ENCODE measurements at places on chromosomes 1 and 21.

GRCh38 chr1:70893381-70893780 lies 154.2 kb downstream of the PTGER3 start:
- DNase-seq = no peak

DNA sequence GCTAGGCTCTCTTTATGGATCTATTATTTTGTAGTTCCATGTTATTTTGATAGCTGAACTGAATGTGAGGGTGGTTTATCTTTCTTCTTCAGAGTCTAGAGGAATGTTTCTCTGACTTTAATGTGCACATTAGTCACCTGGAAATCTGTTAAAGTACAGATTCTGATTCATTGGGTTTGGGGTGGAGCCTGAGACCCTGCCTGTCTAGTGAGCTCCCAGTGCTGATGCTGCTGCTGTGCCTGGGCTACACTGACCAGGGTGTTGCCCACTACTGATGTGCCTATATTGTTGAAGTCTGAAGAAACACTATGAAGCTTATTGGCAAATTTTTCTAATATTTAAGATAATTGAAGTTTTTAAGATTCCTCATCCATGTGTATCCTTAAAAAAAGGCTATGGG lies 35.9 kb downstream of the CD46 start:
- DNase-seq = no peak

GRCh38 chr1:240906477-240906876 lies 294.5 kb upstream of the GREM2 start:
- DNase-seq = no peak

- no peak for DNase-seq
Measured at GRCh38 chr1:226708967-226709396, 30.1 kb downstream of the ITPKB start.

- DNase-seq = no peak
Measured at GRCh38 chr1:97834899-97835298, 85.9 kb downstream of the DPYD start.

DNA sequence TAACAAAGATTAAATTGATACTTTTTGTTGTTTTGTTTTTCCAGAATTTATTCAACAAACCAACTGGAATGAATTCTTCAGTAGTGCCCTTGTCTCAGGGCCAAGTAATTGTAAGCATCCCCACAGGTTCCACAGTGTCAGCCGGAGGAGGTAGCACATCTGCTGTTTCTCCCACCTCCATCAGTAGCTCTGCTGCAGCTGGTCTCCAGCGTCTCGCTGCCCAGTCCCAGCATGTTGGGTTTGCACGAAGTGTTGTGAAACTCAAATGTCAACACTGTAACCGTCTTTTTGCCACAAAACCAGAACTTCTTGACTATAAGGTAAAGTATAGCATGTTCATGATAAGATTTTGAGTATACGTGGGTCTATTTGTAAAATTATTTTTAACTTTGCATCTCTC lies 118.5 kb downstream of the ZMYM4 start:
- DNase-seq = no peak

- DNase-seq = no peak
Measured at GRCh38 chr1:165840423-165840822, 13.0 kb downstream of the UCK2 start.

- no peak for DNase-seq
Measured at GRCh38 chr21:27734146-27734545, 767.3 kb upstream of the ADAMTS5 start.

DNA sequence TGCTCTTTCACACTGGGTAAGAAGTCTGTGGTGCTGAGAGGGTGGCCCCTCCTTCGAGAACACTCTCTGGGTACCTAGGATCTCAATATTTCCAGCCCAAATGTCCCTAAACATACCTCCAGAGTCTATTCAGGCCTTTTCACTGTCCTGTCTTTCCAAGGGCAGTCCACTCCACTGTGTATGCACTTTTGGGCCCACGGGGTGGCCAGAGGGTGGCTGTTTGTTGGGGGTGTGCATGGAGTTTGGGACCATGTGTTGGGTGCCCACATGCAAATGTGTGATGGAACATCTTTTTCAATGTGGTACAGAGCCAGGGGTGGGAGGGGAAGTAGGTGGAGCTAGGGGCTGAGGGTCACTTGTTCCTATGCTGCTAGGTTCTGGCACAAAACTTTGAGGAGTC lies 87.5 kb downstream of the FAM78B start:
- no peak for DNase-seq

DNA sequence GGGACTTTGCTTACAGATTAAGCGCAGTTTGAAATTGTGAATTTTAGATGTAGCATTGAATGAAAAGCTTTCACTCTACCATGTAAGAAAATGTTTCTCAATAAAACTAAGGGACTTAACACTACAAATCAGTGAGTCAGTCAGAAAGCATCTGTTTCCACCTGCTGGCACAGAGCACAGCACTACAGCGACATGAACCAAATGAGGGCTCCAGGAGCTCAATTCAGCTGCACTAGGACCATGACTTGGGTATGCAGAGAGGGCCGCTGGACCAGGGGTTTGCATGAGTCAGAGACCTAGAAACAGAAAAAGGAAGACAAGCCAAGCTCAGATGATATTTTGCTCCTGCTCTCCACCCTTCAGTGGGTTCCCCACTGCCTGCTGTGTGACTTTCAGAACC lies 5.2 kb downstream of the SUSD4 start:
- DNase-seq = no peak

DNA sequence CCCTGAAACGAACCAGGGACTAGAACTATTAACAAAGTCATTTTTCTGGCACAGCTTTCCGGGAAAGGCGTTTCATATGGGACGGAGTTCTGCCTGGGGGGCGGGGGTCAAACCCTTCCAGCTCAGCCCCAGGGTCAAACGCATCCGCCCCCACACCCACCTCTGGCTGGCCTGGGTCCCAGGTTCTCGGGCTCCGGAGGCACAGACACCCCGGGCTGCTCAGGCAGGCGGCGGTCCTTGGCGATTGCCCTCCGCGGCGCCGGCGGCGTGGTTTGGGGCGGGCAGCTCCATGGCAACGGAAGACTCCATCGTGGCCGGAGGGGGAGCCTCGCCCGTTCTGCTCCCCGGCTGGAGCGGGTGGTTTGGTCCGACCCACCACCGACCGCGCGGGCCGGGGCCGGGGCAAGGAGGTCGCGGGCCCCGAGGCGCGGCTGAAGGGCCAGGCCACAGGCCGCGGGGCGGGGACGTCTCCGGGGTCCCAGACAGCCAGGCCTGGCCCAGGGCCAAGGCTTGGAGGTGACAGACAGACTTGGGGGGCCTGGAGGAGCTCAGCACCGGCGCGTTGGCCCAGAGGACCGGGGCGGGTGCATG lies at the start of gene CFAP74:
CFAP74 (minus strand) TSS at position 246 of the 591 bp plus-strand sequence. CDS start 12,830 bp downstream, outside the sequence.
- no peak for DNase-seq

DNA sequence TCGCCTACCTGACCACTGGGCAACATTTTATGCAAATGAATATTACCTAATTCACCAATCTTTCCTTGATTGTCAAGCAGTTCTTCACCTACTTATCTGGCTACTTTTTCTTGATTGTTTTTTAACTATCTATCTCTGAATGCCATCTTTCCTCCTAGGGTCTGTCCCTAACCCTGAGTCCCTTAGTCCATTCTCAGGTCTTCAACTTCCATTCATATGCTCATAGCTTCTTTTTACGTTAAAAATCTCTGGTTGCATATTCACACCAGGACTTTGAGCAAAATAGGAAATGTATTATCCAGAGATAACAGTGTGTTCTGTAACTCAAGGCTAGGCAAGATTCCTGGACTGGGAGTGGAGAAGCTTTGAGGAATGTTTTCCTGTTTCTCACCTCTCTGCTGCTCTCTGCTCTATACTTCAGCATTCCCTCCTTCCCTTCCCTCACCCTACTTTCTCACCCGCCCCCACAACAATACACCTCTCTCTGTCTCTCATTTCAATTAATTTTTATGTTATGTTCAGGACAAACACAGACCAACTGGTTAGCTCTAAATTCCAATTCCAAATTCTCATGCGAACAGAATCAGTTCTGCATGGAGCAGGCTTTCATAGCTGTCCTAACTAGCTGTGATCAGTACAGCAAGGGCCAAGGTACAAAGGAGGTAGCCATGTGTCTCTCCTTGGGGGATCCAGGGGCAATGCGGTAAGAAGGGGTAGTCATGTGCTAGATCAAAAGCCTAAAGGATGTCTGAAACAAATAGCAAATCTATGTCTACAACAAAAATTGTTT lies 278.4 kb downstream of the USH2A start:
- DNase-seq = no peak

DNA sequence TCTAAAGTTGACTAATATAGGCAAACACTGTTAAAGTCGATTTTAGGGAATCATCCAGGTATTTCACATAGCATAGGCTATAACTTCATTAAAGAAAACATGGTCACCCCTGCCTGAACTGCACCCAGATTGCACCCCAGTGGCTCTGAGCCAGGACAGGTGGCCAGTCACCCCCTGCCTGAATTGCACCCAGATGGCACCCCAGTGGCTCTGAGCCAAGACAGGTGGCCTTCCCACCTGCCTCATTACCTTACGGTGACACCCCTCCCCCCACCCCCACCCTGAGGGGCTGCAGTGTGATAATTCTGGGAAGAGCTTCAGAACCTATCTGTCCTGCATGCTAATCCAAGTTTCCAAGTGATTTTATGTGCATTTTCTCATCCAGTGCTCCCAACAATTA lies 78.9 kb downstream of the DSCAM start:
- no peak for DNase-seq

Measured in CD4-positive, alpha-beta T cell treated with Interferon gamma for 1 hour (primary cell).